ENCODE measurements at places on chromosomes 5 and 9.

DNA sequence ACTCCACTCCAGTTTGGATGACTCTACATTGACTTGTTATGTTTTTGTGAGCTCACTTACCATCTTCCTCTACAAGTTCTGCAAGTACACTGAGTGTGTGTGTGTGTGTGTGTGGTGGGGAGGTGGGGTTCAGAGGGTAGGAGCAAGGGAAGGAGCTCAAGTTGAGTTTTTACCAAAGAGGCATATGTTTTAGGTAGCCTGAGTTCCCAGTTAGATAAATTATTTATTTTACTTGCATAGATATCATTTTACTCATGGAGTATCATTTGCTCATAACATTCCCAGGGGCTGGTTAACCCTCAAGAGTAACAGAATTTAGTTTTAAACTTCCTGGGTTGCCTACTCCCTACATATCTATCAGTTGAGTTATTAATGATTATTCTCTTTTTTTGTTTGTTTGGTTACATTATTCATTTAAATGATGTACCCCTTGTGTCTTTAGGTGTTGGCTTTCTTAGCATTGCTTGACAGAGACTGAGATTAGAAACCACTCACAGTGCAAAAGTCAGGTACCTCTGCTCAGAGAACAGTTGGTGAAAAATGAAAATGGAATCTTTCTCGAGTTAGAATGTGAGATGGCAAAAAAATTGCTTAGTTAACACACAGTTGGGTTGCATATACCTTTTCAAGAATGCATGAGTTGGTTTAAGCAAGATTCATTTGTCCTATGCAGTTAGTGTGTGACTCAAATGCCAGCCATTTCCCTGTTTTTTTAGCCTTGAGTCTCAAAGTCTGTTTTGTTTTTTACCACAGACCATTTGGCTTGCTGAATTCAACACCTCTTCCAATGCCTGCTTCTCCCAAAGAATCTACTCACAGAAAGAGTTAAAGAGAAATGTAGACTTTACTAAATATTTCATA is 29.2 kb downstream of the TNFSF8 start:
- no peak for DNase-seq

GRCh38 chr5:158758675-158759074 is 341.0 kb downstream of the EBF1 start:
- no peak for DNase-seq

DNA sequence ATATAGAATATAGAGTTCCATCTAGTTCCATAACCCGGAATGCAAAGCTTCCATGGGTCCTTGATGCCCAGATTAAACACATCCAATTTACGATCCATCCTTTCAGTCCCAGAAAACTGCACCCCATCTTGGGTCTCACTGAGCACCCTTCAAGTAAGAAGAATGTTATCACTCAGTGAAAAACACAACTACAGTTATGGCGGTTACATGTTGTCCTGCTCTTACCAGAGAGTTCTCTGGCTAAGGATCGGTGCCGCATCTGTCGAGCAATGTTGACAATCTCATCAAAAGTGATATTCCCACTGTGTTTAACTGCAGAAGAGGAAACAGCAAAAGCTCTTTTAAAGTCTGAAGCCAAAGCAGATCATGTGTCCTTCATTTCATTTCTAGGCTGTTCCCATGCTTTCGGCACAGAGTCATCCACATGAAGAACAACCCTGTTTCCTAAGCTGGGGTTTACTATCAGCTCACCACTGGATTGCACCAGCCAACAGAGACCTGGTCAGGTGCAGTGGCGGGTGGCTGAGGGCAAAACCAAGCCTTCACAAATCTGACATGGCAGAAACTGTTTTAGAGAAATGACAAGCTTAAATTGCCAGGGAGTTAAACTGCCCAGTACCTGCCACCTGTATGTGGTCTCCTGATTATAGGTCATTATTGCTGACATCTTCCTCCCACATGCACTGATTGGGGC is 2.9 kb downstream of the RPL12 start:
- no peak for DNase-seq

DNA sequence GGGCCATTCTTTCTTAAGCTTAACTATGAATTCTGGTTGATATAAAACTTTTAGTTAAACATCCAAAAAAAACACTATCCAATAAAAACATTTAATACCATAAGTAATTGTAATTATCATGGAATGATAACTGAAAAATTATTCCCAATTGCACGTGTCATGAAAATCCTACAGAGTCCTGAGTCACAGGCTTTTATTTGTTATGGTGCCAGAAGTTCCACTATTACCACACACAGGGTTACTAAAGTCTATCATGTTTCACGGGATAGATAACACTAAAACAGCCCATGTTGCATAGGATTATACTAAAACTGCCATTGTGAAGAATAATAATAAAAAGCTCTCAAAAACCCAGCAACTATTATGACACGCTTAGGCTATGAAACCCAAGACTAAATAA is 1381.8 kb downstream of the EFNA5 start:
- no peak for DNase-seq

GRCh38 chr9:34590381-34591247 is 1.1 kb upstream of the CNTFR start:
- no peak for DNase-seq

DNA sequence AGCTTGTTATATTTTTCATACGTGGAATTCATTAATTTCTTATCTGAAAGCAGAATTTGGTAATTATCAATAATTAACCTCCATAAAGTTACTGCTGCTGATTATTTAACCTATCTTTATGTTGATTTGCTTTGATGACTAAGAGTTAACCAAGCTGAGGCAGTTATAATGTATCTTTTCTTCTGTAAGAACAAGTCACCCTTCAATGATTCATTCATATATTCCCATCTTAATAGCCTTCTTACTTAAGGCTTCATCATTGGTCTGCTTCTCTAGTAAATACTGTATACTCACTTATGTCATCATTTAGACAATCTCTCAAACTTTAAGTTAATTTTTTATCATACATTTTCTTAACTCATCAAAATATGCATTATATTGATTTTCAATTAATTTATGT is 592.2 kb downstream of the ANXA1 start:
- DNase-seq, result no peak

DNA sequence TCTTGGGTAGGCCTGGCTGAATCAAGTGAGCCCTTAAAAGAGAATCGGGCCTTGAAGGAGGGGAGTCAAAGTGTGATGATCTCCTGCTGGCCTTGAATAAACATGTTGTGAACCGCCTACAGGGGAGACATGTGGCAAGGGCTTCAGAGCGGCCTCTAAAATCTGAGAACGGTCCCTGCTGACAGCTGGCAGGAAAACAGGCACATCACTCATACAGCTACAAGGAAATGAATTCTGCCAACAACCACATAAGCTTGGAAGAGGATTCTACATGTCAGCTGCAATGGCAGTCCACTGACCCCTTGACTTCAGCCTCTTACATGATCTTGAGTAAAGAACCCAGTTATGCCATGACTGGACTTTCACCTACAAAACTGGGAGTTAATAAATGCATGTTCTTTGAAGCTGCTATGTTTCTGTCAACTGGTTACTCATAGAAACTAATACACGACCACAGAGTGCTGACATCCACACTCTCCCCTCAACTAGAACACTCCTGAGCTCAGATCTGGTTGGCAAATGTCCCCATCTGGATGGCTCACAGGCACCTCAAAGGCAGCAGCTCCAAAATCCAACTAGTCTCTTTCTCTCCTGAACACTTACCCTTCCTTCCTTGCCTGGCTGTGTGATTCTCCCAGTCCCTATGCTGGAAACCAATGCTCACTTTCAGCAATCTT is 333.1 kb downstream of the ASTN2 start:
- DNase-seq, result no peak

- DNase-seq, result no peak
Measured at GRCh38 chr5:159917994-159918393, 1.7 kb downstream of the ADRA1B start.

DNA sequence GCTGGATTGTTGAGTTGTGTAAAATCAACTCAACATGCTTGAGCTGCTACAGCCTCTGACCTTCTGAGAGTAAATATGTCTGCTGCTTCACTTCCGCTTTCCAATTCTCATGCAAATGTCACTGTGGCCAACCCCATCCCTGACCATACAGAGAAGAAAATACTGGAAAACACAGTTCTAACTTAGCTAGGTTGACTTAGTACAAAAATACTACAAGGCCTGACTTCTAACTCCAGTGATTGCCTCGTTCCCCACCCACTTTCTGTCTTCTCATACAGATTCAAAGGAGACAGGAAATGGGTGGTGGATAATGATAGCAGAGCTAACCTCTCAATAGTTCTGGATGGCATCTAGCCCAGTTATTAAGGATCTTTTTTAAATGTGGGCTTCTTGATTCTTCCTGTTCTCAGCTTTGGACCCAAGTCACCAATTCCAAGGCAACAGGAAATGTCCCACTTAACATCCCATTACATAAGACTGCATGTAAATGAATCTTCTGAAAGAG is 226.6 kb upstream of the SLC24A2 start:
- no peak for DNase-seq

GRCh38 chr9:84271531-84271900 is 69.0 kb downstream of the SLC28A3 start:
- no peak for DNase-seq

- no peak for DNase-seq
Measured at GRCh38 chr5:176420972-176421544, 4.7 kb upstream of the CLTB start.

- no peak for DNase-seq
Measured at GRCh38 chr9:118091226-118091625, 387.0 kb downstream of the TLR4 start.

GRCh38 chr5:108148715-108149139 is 233.2 kb downstream of the FBXL17 start:
- DNase-seq, result no peak

GRCh38 chr5:150510460-150511263 is 2.7 kb downstream of the NDST1 start:
- DNase-seq, result no peak

DNA sequence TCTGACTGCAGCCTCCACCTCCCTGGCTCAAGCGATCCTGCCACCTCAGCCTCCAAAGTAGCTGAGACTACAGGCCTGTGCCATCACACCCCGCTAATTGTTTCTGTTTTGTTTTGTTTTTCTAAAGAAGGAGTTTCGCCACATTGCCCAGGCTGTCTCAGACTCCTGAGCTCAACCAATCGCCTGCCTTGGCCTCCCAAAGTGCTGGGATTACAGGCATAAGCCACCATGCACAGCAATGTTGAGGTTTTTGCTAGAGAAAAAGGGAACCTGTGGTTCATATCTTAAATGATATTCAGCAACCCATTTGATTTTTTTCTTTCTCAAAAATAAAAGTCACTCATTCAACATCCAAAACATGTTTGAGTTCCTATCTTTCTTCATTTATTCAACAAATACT is 20.4 kb upstream of the DELE1 start:
- no peak for DNase-seq

GRCh38 chr5:112529525-112529924 is 110.4 kb upstream of the EPB41L4A start:
- no peak for DNase-seq

- DNase-seq, result no peak
Measured at GRCh38 chr9:92266486-92266885, 27.0 kb downstream of the IARS1 start.

DNA sequence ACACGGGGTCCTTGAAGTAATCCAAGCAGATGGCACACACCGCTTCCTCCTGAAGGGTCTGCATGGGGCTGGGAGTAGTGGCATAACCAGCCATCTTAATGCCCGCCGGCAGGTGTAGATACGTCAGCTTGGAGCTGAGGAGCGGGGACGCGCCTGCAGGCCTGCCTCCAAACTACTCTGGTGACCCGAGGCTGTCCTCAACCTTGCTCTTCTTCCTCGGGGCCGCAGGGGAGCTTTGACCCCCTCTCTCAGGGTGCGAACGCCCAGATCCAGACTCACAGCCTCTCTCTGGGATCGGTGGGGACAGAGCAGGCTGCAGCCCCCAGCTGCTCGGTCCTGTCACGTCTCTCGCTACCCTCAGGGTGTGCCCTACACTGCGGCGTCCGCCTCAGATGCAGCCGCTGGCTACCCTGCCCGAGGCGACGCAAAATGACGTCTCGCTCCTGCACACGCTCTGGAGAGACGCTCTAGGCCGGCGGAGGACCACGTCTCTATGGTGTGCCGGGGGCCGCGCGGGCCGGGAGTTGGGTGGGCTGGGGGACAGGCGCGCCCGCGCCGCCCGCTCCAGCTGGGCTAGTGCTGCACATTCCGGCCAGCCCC is at the start of gene TRIM52:
TRIM52 (minus strand) TSS at position 424 of the 600 bp plus-strand sequence; CDS start at position 94, 330 bp downstream.
- DNase-seq, result peak; percentile 77

- no peak for DNase-seq
Measured at GRCh38 chr5:25858019-25858418, 1180.4 kb downstream of the CDH9 start.

- no peak for DNase-seq
Measured at GRCh38 chr5:7242118-7242710, 153.7 kb upstream of the ADCY2 start.
